Stimulated activated CD4-positive, alpha-beta T cell treated with anti-CD3 and anti-CD28 coated beads, Interleukin-4, amount 100 ng/mL, for 4 hours (primary cell): ENCODE measurements at places on chromosomes 4 and X.

- DNase-seq: no peak
These were observed 89.7 kb downstream of the COL4A6 start for GRCh38 chrX:108348525-108348924.

GRCh38 chr4:55395218-55395528 is 584 bp upstream of the TMEM165 start:
- DNase-seq: no peak

DNA sequence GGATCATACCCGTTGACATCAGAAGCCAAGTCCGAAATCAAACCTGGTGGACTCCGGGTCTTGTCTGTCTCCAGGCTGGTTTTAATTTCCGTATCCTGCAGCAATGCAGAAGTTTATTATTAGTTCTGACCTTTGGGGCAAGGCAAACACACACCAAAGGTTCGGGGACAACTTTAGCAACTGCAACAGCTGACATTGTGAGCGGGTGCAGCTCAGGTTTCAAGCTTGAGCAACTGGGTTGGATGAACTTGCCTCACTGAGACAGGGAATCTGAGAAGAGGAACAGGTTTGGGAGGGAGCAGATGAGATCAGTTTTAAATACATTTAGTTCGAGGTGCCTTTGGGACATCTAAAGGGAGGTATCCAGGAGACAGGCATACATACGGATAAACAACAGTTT is 110.7 kb downstream of the GNL3L start:
- no peak for DNase-seq

- no peak for DNase-seq
These were observed 18.0 kb upstream of the PDZD4 start for GRCh38 chrX:153848325-153848724.

DNA sequence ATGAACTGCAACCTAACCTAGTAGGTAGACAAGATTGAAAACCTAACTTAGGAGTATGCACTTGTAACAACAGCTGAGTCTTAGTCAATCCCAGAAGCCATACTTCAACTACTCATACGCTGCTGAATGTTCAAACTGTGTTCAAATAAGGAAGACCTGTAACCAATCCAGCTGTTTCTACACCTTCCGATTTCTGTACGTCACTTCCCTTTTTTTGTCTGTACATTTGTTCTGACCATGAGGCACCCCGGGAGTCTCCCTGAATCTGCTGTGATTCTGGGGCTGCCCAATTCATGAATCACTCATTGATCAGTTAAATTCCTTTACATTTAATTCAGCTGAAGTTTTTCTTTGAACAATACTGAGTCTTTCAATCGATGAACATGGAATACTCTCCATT is 89.5 kb downstream of the BMP3 start:
- DNase-seq: no peak
